ENCODE measurements at places on chromosomes 7 and 10.
A peak's percentile ranks its signal among the peaks of the same experiment; 100 is the strongest.

GRCh38 chr10:123129618-123130271 is 6.0 kb upstream of the HMX3 start:
- DNase-seq = no peak

DNA sequence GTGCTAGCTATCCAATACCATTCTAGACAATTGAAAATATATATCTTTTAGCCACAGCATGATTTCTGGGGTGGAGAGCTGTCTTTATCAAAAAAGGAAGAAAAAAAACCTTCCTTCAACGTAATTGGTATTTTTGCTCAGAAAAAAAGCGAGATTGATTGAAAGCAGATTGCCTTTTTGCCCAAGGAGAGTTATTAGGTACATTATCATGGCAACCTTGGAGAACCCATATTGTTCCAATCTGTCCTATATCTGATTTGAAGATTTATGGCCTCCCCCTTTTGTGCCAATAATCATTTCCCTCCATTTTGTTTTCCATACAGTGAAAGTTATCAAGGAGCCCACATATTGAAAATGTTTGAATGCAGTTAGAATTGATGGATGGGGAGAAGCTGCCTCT is 544.5 kb downstream of the KCNMA1 start:
- no peak for DNase-seq

- peak; percentile 11 for DNase-seq
These were observed 23.4 kb downstream of the MAD1L1 start for GRCh38 chr7:2209146-2209960.

DNA sequence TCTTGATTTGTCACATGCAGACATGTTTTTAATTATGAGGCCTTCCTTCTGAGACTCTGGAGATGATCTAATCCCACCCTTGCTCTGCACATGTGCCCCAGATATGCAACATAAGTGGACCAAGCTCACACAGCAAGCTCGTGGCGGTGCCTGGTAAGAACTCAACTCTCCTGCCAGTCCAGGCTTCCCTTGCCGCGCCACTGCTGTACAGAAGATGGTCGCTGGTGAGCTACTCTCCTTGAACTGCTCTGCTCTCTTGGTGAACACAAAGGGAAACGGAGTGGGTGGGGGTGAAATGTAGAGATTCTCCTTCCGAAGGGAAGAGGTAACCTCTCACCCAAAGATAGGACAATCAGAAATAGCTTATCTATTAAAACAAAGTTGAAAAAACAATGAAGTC is 25.7 kb downstream of the MYOF start:
- DNase-seq = no peak

GRCh38 chr7:117127585-117128168 is 174.4 kb downstream of the ST7 start:
- peak; percentile 4 for DNase-seq

GRCh38 chr7:154862153-154862791 is 140.7 kb downstream of the PAXIP1 start:
- no peak for DNase-seq

GRCh38 chr10:32150532-32151101 is 94.4 kb upstream of the KIF5B start:
- no peak for DNase-seq

DNA sequence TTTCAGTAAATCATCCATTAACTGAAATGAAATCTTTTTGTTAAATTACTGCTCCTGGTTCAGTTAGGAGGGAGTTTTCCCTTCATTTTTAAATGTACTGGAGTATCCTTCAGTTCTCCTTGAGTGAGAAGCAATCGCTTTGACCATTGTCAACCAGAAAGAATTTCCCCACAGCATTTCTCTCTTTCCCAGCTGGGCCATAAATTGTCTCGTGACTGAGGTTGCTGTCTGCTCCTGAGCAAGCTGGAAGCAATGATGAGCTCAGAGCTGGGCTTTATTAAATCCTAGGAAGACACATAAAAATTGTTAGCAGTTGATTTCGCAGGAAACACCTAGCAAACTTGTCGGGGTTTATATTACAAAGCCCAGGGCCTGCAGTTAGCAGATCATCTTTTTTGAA is 102.0 kb upstream of the INSYN2A start:
- no peak for DNase-seq

DNA sequence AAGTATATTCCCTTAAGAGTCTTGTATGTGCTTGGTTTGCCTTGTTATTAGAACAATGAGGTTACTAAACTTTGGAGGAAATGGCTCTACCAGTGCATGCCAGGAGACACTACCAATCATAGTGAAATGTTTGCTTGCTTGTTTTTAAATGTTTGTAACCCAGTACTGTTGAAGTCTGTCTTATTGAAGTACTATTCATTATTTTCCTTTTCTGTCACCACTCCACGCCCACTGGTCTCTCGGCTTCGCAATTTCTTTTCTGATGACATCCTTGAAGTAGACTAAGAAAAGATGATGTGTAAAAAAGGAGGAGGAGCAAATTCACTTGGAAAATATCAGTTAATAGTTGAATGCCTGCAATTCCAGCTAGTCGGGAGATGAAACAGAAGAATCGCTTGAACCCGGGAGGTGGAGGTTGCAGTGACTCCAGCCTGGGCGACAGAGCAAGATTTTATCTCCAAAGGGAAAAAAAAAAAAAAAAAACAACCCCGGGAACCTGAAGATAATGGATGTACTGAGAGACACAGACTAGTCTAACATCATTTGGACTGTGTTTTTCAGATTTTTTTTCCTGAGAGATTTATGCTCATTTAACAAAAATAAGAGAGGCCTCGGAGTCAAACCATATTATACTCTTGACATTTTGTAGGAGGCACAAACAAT is 959.4 kb downstream of the PCDH15 start:
- DNase-seq = no peak

DNA sequence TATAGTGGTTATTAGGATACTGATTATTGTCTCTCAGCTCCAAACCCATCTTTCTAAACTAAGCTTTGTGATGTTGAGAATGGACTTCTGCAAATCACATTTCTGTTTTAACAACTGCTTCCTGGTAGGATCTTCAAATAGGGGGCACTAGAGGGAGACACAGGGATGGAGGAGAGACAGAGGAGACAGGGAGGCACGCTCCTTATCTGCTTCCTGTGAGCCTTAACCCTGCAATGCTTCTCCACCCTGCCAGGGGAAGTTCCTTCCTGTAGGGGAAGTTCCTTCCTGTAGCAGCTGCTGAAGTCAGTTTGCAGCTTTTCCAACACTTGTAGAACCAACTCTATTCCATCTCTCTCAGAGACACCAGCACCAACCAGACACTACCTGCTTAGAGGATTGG is 847.2 kb downstream of the CCSER2 start:
- no peak for DNase-seq

GRCh38 chr10:13183625-13184024 is 22.3 kb downstream of the MCM10 start:
- DNase-seq = no peak

DNA sequence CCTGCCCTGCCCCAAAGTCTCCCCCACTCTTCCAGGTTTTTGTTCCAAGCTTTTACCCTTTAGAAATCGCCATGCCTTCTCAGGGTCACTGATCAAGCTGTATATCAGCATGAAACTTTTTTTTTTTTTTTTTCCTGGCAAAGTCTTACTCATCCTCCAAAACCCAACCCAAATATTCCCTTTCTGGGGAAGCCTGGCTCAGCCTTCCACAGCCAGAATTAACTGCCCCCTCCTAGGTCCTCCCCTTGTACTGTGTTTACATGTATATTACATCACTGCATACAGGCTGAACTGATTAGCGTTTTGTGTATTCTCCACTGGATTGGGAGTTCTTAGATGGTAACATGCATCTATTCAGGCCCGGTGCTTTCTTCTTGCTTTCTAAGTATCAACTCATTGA is 4.6 kb upstream of the NOBOX start:
- no peak for DNase-seq

GRCh38 chr10:12628964-12629766 is 279.8 kb downstream of the CAMK1D start:
- DNase-seq = no peak

- no peak for DNase-seq
These were observed 179.8 kb downstream of the EBF3 start for GRCh38 chr10:129784291-129784690.

DNA sequence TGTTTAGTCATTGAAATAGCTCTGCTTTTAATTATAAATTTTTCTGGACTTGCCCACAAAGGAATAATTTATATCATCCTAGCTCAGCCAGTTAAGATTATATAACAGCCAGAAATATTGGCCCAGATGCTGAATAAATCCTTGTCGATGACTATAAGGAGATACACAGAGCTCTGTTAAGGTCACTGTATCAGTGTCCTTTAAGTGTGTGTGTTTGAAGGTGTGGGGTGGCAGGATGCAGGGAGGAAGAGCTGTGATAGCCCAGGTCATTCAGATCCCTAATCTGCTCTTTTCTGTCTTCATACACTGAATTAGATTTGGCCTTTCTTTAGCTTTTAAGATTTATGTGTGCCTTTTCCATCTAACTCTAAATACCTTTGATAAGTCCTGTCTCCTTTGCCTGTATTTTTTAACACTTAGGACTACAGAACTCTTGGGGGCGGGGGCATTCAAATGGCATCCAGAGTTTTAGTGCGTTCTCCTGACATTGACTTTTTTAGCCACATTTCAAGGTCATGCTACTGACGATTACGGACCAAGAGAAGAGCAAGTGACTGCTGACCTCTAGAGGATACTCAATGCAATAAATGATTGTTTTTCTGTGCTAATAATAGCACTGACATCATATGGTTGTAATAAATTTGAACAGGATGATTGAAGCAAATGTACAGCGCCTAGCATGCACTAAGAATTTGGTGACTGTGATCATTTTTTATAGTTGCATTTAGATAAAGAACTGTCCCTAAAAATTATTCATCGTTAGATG is 172.3 kb downstream of the CACNB2 start:
- DNase-seq = no peak

DNA sequence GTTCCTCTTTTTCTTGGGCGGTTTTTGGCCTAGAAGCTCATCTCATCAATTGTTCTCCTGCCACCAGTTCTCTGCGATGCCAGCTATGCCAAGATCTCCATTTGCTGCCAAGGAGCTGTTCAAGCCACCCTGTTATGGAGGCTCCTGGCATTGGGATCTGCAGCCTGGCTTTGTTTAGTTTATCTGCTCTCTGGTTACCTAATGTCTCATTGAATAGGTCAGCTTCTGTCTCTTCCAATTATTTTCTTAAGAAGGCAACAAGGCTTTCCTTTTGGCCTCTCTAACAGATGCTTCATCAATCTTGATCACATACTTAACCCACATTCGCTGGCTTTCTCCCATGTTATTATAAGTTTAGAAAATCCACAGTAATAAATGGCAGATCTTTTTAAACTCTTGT is 20.6 kb upstream of the SDK1 start:
- DNase-seq = no peak

DNA sequence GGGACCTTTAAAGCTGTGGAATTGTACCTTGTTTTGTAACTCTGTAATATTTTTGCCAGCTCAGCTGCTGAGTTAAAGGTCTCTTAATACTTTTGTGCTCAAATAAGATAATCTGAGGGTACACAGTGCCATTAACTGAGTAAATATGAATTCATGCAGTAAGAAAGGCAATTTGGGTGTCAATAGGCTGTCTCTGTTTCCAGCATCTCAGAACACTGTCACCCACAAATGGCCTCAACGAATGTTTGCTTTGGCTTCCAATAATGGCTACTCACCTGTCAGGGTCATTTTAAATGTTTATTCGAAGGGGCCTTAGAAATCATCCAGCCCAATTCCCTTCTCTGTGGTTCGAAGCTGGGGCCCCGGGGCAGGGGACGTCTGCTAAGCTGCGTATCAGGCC is 225.4 kb downstream of the ZMYND11 start:
- DNase-seq = no peak

DNA sequence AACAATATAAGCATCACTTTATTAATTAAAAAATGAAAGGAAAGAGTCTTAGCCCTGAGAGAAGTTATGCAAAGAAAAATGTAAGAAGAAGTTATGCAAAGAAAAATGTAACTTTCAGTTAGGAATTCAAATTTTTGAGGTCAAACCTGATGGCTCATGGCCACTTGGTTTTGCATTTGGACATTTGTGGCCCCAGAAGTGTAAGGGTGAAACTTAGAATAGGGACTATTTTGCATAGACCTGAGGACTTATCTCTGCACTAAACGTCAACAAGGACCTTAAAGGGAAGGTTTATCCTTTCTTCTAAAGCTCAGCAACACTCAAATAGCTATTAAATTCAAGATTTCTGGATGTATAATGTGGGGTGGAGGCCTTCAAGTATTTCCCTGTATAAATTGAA is 724.5 kb upstream of the POT1 start:
- no peak for DNase-seq

DNA sequence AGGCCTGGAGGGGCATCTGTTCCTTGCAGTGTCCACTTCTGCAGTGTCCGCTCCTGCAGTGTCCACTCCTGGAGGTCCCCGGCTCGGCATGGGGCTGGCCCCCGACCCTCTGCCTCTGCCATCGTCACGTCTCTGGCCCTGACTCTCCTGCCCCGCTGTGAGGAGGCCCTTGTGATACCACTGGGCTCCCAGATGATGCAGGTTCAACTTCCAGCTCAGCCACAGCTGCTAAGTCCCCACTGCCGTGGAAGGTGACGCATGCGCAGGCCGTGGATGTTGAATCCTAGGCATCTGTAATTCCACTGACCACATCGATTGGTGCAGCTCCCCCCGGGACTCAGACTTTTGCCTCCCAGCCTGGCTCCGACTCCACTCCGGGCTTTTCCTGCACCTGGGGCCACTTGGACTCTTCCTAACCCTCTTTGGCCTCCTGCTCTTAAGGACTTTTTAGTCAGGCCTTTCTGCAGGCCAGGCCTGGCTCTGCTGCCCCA is 95.1 kb downstream of the GLRX3 start:
- DNase-seq = no peak

GRCh38 chr10:131961047-131961776 is 20.5 kb downstream of the BNIP3 start:
- DNase-seq = no peak
